Muscle of back (tissue), 13 donors: ENCODE measurements at places on chromosomes 16 and 17.

GRCh38 chr16:73057291-73058210, 9.6 kb upstream of the ZFHX3 start:
- DNase-seq: peak; percentile 85

DNA sequence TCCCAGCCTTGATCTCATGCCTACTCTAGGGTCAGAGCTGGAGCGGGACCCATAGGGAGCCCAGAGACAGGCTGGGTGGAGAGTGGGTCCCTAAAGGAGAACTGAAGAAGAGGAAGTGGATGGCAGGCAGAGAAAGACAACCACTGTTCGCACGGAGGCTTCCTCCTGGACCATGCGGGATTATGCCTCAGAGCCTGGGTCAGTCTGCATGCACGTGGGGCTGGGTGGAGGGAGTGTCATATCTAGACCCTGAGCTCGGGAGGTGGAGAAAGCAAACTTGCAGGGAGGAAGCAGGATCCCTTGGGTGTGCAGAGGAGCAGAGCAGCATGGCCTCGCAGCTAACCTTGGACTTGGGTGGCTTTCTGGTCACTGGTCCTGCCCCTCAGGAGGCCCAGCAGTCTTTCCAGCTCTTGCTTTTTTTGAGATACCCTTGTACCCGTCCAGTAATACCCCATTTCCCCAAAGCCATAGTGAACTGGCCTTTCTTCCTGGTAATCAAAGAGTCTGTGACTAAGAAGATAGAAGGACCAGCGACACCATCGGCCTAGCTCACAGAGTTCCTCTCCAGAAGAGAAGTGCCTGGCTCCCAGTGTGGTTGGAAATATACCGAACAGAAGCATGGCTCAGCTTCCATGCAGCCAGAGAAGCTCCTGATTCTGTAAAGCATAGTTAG, 344.2 kb downstream of the CPPED1 start:
- peak; percentile 27 for DNase-seq

GRCh38 chr17:9843152-9844010, 17.7 kb downstream of the GLP2R start:
- no peak for DNase-seq

DNA sequence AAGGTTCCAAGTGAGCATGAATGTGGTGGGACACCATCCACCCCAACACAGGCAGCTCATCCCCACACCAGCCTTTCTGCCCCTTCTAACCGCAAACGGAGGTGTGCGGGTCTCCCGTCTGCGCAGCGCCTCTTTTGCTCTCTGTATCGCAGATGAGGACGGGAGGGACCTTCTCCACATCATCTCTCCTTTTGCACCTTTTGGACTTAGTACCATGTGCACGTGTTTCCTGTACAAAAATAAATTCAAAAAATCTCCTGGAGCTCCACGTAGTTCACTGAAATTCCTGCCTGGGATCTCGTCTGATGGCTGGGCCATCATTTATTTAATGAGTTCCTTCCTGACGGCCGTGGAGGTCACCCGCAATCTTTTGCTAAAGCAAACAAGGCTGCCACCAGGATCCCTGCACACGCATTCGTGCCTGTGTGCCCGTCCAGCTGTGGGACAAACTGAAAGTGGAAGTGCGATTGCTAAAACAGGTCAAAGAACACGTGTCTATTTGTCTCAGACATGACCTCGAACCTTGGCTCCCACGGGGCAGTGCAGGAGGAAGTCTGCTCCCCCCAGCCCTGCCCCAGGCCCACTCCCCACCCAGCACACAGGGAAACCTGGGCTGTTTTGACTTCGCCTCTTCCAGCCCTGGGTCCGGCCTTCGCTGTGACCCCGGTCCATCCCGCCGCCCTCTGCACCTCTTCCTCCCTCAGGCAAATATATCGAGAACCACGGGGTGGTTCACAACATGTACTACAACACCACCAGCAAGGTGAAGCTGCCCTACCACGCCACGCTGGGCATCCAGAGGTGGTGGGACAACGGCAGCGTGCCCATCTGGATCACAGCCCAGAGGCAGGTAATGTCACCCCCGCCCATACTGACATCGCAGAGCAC, 2.3 kb downstream of the ENPP7 start:
- DNase-seq: peak; percentile 22

DNA sequence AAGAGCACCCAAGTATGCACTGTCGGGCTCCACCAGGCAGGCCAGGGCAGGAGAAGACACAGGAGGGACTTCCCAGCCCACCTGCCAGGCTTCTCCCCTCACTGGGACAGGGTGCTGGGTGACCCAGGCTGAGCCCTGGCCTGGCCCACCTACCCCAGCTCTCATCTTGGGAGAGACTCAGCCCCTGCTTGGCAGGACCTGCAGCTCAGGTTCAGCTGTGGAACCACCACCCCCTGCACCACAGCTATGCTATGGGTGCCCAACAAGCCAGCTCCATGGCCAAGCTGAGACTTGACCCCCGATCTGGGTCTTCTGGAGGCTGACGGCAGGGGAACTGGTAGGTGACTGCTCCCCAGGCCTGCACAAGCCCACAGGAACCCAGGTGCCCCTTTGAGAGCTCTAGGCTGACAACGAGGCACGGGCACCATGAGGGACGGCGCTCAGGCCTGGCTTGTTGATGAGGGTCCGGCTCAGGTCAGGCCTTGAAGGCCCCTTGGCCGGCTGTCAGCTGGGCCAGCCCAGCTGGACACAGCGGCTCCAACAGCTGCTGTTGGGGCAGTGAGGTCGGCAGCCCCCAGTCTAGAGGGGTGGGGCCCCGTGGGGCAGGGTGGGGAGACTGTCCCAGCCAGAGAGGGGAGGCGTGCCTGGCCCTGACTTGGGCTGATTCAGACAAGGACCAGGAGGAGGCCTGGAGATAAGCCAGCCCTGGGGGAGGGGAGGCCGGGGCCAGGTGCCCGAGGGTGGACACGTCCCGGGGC, 4.6 kb downstream of the RPUSD1 start:
- no peak for DNase-seq

GRCh38 chr17:6924208-6924607, 71.6 kb upstream of the ALOX12 start:
- DNase-seq: no peak

DNA sequence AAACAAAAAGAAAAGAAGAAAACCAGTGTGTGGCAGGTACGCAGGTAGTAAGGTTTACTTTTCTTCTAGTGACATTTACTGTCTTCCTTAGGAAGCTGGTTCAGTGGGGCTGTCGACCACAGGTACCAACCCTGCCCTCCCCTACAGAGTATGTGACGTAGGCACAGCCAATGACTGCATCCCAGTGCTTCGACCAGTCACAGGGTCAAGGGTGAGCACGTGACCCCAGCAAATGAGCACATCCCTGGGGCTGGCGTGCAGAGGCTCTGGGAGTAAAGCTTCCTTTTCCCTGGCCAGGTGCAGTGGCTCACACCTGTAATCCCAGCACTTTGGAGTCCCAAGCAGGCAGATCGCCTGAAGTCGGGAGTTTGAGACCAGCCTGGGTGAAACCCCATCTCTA, 38.9 kb upstream of the PLCG2 start:
- no peak for DNase-seq

DNA sequence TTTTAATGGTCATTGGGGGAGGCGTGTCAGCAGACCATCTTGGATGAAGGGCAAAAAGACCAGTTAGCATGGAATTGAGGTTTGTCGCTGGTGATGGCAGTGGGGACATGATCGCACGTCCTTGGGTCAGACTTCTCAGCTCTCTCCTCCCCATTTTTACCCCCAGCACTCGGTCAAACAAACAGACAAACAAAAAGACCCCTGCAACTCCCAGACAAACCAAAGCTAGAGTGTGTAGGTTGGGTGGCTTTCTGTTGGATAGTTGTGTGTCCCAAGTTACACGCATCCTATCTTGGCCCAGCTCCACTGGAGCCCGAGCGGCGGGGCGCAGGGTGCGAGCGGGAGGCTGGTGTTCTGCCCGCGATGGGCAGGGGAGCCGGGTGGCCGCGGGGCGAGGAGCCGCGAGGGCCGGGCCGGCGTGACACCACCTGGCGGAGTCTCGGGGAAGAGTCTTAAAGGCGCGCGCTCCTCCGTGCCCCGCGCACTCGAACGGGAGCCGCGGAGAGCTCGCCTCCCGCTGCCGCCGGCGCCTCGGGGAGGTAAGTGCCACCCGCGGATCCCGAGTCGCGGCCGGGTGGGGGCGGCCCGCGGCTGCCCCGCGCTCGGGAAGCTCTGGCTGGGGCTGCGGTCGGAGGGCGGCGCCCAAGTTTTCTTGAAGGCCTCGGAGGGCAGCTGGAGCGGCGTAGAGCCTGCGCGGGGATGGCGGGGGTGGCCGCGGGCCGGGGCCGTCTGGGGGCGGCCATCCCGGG, 18.5 kb upstream of the NTN1 start:
- DNase-seq: peak; percentile 33

- DNase-seq: peak; percentile 85
Measured at GRCh38 chr17:69945698-69946185, 129.3 kb upstream of the KCNJ16 start.

DNA sequence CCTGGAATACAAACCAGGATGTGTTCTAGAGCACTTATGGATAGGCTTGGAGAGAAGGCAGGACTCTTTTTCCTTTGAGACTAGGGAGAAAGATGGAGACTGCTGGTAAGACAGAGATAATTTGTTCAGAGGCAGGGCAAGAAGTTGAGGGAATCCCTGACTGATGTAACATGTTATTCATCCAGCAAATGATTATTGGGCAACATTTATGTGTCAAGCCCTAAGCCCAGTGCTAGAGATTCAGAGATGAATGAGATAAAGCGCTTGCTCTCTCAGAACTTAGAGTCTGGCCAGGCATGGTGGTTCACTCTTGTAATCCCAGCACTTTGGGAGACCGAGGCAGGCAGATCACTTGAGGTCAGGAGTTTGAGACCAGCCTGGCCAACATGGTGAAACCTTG, 47.8 kb upstream of the NUFIP2 start:
- DNase-seq: no peak

DNA sequence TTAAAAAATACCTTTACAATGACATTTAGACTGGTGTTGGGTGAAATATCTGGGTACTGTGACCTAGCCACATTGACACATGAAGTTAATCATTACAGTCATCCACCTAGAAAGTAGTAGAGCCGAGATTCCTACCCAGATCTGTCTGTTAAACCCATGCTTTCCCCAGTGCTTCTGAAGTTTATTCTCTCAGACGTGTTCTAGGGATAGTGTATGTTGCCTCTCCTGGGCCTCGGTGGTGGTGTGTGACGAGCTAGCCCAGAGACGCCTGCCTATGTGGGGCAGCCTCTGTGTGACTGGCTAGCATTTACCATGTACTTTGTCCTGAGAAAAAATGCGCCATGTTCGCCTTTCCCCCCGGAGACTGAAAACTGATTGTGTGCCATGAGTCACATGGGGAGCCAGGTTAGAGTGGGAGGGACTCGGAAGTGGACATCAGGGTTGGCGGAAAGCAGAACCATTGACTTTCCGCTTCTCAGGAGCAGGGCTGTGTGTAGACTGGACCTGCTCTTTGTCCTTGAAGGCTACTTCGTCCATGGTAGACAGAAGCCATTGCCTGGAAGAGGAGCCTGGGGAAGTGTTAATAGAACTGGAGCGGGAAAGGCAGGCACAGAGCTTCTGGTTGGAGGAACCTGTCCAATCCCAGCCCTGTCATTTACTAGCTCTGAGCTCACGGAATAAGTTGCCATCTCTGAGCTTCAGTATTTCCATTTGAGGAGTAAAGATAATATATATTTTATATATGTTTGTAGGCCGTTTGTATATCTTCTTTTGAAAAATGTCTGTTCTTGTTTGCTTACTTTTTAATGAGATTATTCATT, 235.5 kb downstream of the SNX29 start:
- DNase-seq: no peak

DNA sequence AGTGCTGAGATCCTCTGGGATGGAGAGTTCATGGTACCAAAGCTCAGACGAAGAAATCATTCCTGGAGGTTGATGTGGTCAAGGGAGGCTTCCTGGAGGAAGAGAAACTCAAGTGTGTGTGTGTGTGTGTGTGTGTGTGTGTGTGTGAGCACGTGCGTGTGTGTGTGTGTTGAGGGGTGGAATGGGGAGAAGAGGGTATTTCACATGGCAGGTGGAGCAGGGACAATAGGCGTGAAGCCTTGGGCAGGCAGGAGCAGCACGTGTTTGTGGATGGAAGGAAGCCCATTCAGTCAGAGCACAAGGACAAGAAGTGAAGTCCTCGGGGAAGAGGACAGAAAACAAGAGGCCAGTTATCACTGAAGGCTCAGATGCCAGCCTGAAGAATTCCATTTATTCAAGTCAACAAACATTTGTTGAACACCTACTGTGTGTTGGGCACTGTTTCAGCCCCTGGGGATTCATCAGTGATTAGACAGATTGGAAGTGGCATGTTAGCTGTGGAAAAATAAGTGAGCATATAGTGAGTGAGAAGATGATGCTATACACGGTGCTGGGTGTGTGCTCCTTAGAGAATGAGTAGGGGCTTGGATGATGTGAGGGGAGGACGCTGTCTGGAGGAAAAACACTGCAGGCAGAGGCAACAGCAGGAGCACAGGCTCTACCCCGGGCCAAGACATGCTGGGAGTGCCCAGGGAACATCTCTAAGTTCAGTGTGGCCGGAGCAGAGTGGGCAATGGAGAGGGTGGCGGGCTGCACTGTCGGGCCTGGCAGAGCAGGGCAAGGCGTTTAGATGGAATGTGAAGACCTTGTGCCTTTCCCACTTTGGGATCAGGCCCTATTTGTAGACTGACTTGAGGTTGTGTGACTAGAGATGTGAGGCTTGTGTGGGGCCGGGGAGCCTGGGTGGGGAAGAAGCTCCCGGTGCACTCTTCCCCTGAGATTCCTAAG, 267.1 kb downstream of the CBLN1 start:
- no peak for DNase-seq

- DNase-seq: no peak
Measured at GRCh38 chr17:21170809-21171208, 43.2 kb downstream of the TMEM11 start.

GRCh38 chr17:80874866-80875445, 116.7 kb upstream of the CHMP6 start:
- no peak for DNase-seq

- no peak for DNase-seq
Measured at GRCh38 chr17:78648293-78648692, 71.1 kb upstream of the DNAH17 start.

GRCh38 chr17:29445844-29446243, 55.7 kb downstream of the TAOK1 start:
- no peak for DNase-seq

DNA sequence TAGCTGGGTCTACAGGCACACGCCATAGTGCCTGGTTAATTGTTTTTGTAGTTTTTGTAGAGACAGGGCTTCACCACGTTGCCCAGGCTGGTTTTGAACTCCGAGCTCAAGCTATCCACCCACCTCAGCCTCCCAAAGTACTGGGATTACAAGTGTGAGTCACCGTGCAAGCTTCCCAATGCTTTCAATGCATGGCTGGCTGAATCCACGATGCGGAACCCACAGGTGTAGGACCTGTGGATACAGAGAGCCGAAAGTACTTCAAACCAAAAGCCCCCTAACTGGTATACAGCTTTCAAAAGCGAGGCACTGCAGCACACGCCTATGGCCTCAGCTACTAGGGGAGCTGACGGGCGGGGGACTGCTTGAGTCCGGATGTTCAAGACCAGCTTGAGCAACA, 44.8 kb downstream of the METTL16 start:
- no peak for DNase-seq

GRCh38 chr17:39115135-39115534, 36.3 kb downstream of the PLXDC1 start:
- no peak for DNase-seq

- DNase-seq: no peak
Measured at GRCh38 chr16:29909391-29909790, 9.1 kb downstream of the ASPHD1 start.

GRCh38 chr17:13996276-13996675, 73.0 kb upstream of the COX10 start:
- DNase-seq: no peak

GRCh38 chr17:79361873-79362771, 248.7 kb downstream of the RBFOX3 start:
- no peak for DNase-seq

- DNase-seq: no peak
Measured at GRCh38 chr17:1553354-1554266, 9.0 kb downstream of the PITPNA start.

- peak; percentile 61 for DNase-seq
Measured at GRCh38 chr16:78996790-78997189, 603.7 kb downstream of the MAF start.
